ENCODE measurements at places on chromosomes 6 and 20.

- no peak for DNase-seq
These were observed 85.6 kb downstream of the MRPL14 start for GRCh38 chr6:44041461-44042260.

DNA sequence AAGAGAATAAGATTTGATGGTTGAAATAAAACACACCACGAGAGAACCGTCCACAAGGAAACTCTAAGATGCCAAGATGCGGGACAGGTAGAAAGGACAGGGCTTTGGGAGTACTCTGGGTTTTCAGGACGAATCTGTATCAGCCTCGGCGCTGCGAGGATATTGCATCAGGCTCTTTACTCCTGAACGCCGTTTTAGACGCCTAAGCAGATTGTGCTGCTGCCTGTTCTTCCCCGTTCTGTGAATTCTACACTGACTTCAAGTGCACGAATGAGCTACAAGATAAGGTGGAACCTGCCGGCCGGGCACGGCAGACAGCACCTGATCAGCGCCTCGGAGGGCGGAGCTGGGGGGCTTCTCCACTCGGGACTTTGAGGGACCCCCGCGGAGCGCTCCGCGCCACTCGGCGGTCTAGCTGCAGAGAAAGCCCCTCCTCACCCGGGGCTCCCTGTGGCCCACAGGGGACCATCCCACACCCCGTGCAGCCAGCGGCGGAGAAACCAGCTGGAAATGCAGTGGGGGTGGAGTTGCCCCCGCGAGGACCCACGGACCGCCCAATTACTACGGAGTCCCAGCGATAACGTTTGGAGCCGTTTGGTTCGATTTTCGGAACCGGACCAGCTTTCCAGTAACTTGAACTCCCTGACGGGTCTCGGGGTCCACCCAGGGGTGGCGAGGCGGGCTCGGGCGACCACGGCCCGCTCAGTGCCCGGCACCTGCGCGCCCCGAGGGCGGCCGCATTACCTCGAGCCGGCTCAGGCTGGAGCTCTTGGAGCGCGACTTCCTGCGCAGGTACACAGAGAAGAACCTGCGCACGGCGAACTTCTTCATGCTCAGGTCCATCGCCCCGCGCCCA lies 646 bp downstream of the RPS6KA2 start:
- peak; percentile 60 for DNase-seq

DNA sequence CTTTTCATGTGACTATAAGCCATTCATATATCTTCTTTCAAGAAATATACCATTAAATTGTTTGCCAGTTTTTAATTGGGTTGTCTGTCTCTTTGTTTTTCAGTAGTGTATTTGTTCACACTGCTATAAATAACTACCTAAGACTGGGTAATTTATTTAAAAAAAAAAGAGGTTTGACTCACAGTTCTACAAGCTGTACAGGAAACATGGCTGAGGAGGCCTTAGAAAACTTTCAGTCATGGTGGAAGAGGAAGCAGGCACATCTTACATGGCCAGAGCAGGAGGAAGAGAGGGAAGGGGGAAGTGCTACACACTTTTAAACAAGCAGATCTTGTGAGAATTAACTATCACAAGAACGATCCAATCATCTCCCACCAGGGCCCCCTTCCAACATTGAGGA lies 255.3 kb downstream of the EPM2A start:
- DNase-seq, result no peak

DNA sequence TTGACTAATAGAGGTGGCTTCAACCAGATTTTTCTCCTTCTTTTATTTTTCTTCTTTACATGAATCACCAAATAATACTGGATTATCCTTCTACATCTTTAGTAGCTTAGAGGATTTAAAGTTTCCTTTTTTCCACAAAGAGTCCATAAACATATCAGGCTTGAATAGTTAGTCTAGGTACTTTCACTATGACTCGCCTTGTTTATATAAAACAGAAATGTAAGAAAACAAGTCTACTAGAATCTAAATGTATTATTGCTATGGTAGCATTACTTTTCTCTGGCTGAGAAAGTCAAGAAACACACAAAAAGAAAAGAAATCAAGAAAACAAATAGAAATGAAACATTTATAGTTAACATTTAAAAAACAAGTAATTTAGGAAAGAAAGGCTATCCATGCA lies 215.2 kb downstream of the PTPRK start:
- DNase-seq, result no peak

GRCh38 chr6:1773700-1774099 lies 164.0 kb downstream of the FOXC1 start:
- DNase-seq, result no peak

DNA sequence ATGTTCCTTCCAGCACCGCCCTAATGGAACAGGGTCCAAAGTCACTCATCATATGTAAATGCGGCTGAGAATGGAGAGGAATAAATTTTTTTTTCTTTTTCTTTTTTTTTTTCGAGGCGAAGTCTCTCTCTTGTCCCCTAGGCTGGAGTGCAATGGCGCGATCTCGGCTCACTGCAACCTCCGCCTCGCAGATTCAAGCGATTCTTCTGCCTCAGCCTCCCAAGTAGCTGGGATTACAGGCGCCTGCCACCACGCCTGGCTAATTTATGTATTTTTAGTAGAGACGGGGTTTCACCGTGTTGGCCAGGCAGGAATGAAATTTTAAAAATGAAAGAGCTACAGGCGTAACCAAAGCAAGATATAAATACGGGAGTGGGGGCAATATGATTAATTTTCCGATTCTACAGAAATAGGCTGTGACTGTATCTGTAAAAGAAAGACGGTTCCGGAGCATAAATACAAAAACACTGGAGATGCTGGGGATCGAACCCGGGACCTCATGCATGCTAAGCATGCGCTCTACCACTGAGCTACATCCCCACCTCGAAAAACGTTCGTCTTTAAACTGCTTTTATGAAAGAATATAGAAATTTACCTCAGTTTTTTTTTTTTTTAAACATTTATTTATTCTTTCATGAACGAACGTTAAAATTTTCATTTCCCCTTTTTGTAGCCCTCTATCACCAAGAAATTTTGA lies 132.2 kb downstream of the GPX5 start:
- peak; percentile 13 for DNase-seq

DNA sequence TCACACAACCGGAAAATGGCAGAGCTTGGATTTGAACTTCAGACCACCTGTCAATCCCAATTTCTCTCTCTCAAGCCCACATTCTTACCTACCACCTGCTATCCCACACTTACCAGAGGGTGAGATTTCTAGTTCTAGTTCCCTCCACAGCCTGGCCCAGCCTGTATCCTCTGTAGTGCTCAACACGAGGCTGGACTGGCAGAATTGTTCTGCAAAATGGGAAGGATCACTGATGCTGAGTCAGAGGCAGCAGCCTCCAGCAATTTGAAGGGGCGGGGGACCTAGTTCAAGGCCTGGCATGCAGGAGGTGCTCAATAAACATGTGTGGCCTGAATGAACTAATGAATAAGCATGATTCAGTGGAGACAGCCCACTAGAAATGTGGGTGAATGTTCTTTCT lies 53.6 kb upstream of the TTPAL start:
- DNase-seq, result no peak

DNA sequence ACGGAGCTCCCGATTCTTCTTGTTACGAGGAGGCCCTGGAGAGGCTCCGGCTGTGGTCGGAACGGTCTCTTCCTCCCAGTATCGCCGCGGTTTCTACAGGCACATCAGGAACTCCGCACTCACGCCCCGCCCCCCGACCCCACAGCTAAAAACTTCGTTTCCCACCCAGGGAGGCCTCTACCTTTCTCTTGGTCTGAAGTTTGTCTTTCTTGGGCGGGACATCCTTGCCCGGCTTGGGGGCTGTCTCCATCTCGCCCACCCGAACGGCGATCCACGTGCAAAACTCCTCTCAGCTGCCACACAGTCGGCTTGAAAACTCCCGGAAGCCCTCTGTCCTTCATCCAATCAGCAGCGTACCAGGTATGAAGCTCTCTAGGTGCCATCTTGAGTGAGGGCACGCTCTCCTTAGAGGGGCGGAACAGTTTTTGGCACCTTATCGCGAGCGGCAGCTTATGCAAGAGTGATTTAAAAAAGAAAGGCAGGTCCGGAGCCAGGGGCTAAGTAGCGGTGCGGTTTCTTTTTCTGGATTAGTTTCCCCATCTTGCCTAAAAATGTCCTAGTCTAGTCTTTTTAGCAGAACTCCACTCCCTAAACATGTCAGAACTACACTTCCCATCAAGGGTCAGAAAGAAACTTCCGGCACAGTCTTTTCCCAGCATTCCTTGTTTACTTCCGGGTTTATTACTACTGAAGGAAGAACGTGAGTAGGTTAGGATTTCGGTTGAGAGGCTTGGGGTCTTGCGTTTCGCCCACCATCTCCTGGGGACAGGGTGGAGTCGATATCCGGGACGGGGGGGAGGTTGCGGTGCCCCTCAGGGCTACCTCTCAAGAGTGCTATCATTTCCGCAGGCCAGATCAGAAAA lies at the start of the genes PFDN6 and WDR46:
PFDN6 (plus strand) TSS at position 681 of the 863 bp plus-strand sequence. CDS start 256 bp downstream, outside the sequence.
WDR46 (minus strand) TSS at position 319 of the 863 bp plus-strand sequence; CDS start at position 250, 69 bp downstream.
- peak; percentile 84 for DNase-seq

DNA sequence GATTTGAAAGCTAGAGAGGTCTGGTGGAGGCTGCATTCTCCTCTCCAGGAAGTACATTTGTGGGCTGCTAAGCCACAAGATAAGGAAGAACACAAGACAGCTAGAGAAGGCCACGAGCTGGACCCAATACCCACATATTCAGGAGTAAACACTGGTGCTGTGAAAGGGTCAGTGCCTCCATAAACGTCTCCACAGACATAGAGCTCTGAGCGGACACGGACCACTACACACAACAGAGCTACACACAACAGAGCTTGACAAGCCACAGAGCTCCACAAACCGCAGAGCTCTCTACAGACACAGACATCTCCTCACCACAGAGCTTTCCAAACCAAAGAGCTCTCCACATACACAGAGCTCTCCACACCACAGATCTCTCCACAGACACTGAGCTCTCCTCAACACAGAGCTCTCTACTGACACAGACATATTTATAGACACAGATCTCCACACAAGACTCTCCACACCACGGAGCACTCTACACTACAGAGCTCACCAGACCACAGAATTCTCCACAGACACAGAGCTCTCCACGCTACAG lies 51.9 kb downstream of the ERMARD start:
- no peak for DNase-seq

DNA sequence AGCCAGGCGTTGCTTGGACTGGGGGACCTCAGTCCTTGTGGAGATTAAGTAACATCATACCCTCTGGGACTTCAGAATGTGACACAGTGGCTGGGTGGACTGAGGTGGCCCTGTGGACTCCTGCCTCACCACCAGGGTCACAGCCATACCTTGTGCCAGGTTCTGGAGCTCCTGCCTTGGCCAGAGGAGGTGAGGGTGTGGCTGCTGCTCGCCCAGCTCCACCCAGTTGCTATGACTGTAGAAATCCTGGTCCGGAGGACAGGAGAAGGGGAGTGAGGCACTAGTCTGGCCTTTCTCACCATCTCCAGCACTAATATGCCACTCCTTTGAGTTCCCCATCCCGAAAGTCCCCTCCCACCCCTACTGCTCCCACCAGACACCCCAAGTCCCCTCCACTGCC lies 1.9 kb downstream of the VWA7 start:
- no peak for DNase-seq

DNA sequence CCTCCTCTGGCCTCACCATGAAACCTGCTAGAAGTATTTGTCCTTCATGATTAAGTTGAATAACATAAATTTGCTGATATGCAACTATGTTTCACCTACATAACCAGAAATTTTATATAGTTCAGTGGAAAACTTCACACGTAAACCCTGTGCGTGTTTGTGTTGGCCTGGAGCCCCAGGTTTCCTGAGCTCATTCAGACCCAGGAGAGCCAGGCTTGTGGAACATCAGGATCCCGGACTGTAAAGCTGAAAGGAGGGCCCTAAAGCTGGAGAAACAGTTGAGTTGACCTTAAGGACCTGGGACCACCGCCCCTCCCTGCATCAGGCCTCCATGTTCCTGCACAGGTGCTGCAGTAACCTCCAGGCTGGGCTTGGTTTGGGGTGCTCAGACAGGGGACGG lies 3.1 kb upstream of the SPATS1 start:
- no peak for DNase-seq

DNA sequence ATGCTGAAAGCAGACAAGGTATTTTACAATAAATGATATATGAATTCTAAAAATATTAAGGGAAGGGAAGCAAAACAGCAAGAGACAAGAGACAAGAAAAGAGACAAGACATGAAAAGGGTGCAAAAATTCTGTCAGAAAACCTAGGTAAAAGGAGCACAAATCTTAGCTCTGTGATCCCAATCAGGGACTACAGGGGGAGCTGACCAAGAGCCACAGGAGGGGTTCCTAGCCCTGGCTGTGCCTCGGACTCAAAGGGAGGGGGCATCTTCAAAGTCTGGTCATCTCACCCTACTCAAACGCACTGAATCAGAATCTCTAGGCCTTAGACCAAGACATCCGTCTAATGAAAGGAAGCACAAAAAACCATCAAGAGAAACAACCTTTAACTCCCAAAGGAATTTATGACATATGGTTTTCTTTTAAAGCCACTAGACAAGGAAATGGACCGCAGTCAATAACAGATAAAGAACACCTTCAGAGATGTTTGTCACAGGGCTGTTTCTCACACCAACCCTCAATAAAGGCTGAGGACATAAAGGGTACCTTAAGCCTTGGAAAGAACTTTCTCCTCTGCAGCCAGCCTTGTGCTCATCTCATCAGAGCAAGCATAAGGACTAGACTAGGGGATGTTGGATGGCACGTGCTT lies 130.4 kb upstream of the CDYL start:
- no peak for DNase-seq

DNA sequence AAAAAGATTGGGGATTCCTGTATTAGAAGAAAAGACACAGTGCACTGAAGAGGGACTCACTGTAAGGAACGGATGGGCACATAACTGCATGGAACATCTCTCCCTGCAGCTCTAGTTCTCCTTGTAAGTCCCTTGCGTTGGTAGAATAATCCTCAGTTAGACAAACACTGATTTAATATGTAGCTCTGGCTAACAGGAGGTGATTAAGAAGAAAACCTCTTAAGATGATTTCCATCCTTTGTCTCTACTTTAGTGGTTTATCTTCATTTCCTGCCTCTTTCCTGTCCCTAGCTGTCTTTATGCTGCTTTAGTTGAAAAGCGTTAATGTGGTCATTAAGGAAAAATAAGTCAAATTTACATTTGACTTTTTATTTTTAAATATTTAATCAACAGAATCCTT lies 86.6 kb downstream of the SLC16A10 start:
- no peak for DNase-seq

DNA sequence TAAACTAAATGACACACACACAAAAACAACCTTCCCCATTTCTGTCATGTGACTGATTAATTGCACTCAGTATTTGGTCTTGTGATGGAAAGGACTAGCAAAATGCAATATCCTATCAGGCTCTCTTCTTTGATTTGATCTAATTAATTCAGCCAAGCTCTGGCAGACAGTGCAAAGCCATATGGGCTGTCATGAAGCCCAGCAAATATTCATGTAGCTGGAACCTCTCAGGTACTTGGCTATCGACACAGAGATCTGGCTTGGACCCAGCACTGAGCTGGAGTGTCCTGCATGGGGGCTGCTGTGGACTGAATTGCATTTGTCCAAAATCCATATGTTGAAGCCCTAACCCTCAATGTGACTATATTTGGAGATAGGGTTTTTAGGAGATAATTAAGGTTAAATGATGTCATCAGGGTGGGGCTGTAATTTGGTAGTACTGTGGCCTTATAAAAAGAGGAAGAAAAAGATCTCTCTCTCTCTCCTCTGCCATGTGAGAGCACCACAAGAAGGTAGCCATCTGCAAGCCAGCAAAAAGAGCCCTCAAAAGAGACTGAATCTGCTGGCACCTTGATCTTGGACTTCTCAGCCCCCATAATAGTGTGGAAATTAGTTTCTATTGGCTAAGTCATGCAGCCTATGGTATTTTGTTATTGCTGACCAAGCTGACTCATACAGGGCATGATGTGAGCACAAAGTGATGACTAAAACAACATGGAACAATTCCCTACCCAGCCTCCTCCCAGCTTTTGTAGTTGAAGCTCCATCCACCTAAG lies 77.1 kb downstream of the STMND1 start:
- DNase-seq, result no peak

GRCh38 chr20:50303573-50304500 lies 113.2 kb downstream of the CEBPB start:
- DNase-seq, result peak; percentile 71

Data from DMS153 (cell line).